ENCODE measurements at places on chromosomes 3 and 15. TPM values are rescaled to one million over a fixed set of nuclear protein-coding genes. Genes with fewer than 3 reads are reported as not detected.

GRCh38 chr15:59400103-59400813 lies 27.6 kb upstream of the MYO1E start:
- DNase-seq: no peak

DNA sequence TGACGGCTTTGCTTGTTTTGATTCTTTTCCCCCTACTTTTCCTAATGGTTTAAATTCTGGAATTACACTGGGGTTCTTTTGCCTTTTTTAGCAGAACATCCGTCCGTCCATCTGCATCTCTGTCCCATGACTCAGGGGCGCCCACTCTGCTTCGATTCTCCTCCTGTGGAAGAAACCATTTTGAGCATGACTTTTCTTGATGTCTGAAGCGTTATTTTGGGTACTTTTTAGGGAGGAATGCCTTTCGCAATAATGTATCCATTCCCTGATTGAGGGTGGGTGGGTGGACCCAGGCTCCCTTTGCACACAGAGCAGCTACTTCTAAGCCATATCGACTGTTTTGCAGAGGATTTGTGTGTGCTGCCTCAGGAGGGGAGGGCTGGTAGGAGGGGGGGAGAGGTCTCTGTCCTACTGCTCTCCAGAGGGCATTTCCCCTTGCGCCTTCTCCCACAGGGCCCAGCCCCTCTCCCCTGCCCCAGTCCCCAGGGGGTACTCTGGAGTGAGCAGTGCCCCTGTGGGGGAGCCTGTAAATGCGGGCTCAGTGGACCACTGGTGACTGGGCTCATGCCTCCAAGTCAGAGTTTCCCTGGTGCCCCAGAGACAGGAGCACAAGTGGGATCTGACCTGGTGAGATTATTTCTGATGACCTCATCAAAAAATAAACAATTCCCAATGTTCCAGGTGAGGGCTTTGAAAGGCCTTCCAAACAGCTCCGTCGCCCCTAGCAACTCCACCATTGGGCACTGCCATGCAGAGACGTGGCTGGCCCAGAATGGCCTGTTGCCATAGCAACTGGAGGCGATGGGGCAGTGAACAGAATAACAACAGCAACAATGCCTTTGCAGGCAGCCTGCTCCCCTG lies 19.5 kb upstream of the BSN start:
- DNase-seq: no peak

Gene MLF1
- total RNA-seq: 0.79 TPM

Gene GPR27
- total RNA-seq: 1.0 TPM

DNA sequence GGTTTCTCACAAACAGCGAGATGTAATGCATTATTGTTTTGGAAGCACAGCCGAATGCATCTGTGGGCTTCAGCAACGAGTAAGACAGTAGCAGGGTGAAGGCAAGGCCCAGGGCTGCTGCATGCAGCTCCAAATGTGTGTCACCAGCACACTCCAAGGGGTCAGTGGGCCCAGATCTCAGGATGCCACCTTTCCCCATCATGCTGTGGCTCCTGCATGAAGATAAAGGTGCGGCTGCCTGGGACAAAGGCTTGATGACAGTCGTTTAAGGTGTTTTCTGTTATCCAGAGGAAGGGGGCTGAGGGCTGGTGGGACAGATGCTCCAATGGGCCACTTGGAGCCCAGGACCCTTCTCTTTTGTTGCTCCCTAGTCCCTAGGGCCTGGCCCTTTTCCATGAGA lies 13.2 kb downstream of the C3orf22 start:
- no peak for DNase-seq

Gene ROPN1
- not detected for total RNA-seq

- DNase-seq: no peak
Observed at GRCh38 chr3:190031887-190032752, 88.6 kb downstream of the P3H2 start.

DNA sequence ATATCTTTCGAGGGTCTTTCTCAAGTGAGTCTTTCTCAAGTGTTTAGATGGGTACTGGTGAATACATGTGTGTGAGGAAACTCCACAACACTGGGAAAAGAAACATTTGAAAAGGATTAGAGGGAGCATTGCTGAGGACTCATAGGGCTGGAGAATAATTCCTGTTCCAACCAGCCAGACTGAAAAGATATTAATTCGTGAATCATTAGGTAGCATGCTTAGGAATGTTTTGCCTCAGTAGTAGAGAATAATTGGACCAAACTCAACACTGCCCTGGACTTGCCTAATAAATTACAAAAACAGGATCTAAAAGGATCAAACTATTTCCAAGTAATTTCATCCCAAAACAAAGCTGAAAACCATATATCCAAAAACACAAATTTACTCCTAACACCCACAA lies 17.3 kb downstream of the PP2D1 start:
- no peak for DNase-seq

DNA sequence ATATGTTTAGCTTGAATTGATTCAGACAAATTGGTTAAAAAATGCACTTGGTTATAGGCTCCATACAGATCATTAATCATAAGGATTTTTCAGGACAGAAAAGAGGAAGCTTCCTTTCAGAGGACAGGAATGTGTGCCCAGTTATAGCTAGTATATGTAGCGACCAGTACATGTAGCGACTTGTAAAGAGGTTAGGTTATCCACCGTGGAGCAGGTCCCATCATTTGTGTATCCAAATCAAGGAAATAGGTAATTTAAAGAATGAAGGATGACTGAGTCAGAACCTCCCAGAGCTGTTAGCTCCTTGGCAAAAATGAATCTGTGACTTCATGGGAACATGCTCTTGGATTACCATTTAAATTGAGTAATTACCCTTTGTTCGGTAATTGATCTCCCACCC lies 15.8 kb upstream of the P2RY12 start:
- no peak for DNase-seq

Gene COL7A1
- 1.3 TPM for total RNA-seq

- DNase-seq: no peak
Observed at GRCh38 chr3:117473981-117474538, 764.5 kb downstream of the TUSC7 start.

DNA sequence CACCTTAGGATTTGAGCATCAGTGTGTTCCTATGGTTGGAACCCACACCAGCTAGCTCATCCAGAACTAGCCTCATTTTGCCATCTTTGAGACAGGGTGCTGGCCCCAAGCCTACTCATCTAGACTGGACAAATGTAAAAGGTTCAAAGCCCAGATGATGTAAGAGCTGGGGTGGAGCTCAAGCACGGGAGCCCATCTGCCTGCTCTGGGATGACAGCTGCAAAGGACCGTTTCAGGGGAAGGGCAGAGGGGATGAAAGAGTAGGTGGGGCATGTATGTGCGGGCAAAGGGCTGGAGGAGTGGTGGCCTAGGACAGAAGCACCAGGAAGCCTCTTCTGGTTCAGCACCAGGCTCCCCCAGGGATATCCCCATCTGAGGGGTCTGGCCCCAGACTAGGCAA lies 15.8 kb downstream of the CLK3 start:
- no peak for DNase-seq

Gene SV2B
- total RNA-seq: 0.02 TPM

GRCh38 chr15:89097313-89097712 lies 9.1 kb downstream of the ABHD2 start:
- no peak for DNase-seq

GRCh38 chr3:106241593-106241992 lies 372.8 kb upstream of the CBLB start:
- DNase-seq: no peak

DNA sequence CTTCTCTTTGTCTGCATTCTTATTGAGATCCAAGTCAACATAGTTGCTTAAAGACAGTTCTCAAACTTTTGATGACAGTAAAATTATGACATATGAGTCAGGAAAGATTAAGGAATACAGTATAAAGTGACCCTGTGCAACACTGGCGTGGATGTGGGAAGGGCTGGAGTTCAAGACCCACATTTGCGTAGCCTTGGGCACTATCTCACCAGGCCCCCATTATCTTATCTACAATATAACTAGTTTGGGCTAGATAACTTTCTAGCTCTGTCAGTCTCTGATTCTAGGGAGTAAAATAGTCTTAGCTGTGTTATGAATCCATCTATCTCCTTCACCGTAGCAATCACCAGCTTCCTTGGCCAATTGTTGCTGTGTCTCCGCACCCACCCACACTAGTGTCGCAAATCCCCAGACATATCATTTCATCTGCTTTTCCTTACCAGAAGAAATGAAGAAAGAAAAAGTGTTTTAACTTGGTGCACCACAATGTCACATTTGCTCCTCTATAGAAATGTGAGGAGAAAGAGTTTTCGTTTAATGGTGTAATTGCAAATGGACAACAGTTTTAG lies 14.9 kb upstream of the TM4SF4 start:
- no peak for DNase-seq

Gene MIX23
- total RNA-seq: 29.4 TPM

Gene OIP5
- 18.9 TPM for total RNA-seq

Gene ZNF662
- 0.25 TPM for total RNA-seq

Gene RBPMS2
- 0.10 TPM for total RNA-seq

GRCh38 chr3:71579326-71579934 lies 4.1 kb downstream of the FOXP1 start:
- DNase-seq: no peak

DNA sequence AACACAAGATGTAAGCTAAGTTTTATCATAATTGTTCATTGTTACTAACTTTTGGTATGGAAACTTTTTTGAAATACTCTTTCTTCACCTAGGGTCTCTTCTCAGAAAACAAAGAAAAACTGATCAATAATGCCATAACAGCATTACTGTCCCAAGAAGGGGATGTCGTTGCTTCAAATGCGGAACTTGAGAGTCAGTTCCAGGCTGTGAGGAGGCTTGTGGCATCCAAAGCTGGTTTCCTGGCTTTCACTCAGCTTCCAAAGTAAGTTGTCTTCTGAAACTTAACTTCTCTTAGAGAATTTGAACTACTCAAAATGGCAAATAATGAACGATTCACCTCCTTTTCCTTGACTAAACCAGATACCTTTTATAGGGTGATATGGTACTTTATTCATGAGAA lies 39.3 kb downstream of the DNAJC13 start:
- DNase-seq: no peak

DNA sequence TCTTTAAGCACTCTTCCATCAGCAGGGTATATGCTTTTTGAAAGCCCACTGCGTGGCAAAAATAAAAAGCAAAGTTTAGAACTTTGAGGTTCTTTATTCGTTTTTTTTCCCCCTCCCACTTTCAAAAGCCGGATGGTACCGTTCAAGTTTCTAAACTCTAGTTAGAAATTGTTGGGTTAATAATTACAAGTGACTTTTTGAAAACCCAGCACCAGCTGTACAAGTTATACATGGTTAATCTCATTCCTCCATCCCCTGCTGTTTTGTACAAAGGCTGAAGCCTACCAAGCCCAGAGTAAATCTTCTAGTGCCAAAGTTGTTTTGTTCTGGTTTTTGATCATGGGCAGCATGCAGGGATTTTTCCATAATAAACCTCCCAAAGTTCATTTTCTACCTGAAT lies 48.6 kb downstream of the WDR72 start:
- DNase-seq: no peak

Gene GOLGA6B
- not detected for total RNA-seq

- no peak for DNase-seq
Observed at GRCh38 chr3:113212150-113212843, 940 bp downstream of the BOC start.

DNA sequence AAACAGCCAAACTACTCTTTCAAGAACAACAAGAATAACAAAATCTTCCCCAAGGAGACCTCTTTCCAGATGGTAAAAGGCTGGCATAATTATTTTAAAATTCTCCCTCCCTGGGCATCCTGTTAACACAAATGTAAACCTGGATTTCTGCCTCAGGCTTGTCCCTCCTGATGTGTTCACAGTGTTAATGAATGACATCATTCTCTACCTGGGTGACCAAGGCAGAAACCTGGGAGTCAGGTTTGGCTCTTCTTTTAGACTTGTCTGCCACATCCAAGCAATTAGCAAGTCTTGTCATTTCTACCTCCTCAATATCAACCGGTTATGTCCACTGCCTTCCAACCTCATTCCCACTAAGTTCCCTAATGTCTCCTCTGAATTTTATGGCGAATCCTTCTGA lies 368.7 kb upstream of the TBL1XR1 start:
- DNase-seq: no peak

DNA sequence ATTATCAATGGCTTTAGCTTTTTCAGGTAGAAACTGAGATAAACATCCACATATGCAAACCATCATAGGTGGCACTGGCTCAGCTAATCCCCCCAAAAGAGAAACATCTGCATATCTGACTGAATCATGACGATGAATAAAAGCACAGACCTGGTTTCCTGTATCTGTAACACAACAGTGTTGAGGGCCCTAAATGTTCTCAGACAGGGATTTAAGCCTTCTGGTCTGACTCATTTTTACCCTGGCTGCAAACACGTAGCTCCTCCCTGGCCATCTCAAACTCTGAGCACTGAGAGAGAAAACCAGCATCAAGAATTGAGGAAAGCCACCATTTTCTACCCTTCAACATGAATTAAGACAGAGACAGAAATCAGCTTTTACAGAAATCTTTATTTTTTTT lies 35.2 kb downstream of the GLB1 start:
- peak; percentile 54 for DNase-seq

DNA sequence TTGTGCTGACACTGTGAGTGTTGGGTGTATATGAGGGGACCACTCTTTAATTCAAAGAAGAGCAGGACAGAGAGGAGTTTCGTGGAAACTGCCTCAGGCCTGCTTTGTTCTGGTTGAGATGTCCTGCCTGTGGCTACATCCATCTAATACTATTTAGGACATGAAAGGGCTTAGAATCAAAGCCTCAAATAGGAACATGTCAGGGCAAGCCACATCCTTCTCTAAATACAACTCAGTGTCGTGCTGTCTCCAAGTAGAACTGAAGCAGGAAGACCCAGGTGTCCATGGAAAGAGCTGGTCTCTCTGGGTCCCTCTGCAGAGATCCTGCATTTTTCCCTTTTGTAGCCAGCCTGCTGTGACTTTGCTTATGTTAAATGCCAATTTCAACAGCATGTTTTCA lies 156.2 kb upstream of the UMPS start:
- DNase-seq: no peak

Gene TTC21A
- 5.1 TPM for total RNA-seq

DNA sequence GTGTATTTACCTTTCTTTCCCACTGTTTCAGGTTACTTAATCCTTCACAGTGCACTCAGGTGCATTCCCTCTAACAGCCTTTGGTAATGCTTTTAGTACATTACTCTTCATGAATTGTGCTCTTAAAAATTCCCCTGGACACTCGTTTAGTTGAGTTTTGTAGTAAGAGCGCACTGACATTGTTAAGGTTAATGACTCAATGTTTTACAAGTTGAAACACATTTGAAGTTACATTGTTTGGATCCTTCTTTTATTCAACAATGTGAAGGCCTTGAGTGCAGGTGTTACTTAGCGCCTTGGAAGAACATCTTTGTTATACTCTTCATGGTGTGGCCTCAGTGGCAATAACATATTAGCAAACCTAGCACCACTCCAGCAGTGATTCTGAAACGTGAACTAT lies 739.6 kb downstream of the NAALADL2 start:
- DNase-seq: no peak

Gene CAMK1
- total RNA-seq: 19.0 TPM

Gene CADPS
- total RNA-seq: not detected

GRCh38 chr3:61331929-61332552 lies 80.8 kb upstream of the FHIT start:
- DNase-seq: no peak
